ENCODE measurements at places on chromosomes 1 and 21. TPM values are rescaled to one million over a fixed set of nuclear protein-coding genes. Genes with fewer than 3 reads are reported as not detected.
A peak's percentile ranks its signal among the peaks of the same experiment; 100 is the strongest.

GRCh38 chr1:115296981-115297380 lies 41.1 kb downstream of the NGF start:
- no peak for DNase-seq

The BATF3 gene
- total RNA-seq: 7.3 TPM

The PTPN7 gene
- not detected for total RNA-seq

DNA sequence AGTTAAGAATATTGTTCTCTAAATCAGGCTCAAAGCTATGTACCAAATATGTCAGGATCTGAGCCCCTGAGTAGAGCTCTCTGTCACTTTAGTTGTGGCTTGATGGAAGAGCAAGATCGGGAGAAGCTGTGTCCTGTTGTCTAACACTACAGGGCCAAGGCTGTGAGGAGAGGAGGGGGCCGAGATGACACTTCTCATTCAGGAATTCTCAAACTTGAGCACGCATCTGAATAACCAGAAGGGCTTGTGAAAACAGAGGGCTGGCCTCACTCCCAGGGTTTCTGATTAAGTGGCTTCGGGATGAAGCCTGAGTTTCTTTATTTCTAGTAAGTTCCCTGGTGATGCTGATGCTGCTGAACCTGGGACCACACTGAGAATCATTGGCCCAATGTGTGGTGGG lies 209.2 kb upstream of the DAB1 start:
- no peak for DNase-seq

The LCE2C gene
- total RNA-seq: not detected

The CITED4 gene
- 16.0 TPM for total RNA-seq

The ITGB3BP gene
- total RNA-seq: 49.1 TPM

The PPIAL4G gene
- not detected for total RNA-seq

The MMEL1 gene
- total RNA-seq: not detected

The CD2 gene
- not detected for total RNA-seq

DNA sequence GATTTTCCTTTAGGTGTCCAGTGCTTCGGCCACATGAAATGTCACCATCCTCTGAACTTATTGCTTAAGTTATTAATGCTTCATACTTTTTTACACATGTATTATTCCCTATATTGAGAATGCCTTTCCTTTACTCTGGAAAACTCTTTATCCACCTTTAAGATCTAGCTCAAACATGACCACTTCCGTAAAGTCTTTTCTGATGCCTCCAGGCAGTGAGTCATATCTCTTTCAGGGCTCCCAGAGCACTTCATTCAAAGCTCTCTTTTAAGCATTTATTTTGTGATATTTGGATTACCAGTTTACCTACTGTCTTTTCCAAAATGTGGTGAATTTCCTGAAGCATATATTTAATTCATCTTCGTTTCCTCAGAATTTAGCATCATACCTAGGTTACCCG lies 178.9 kb downstream of the HS2ST1 start:
- no peak for DNase-seq

The KCNJ6 gene
- total RNA-seq: 0.78 TPM

GRCh38 chr1:113931451-113931851 lies 2.3 kb downstream of the HIPK1 start:
- DNase-seq: no peak

The KCNQ4 gene
- 3.5 TPM for total RNA-seq

The FAM110D gene
- total RNA-seq: 0.48 TPM

DNA sequence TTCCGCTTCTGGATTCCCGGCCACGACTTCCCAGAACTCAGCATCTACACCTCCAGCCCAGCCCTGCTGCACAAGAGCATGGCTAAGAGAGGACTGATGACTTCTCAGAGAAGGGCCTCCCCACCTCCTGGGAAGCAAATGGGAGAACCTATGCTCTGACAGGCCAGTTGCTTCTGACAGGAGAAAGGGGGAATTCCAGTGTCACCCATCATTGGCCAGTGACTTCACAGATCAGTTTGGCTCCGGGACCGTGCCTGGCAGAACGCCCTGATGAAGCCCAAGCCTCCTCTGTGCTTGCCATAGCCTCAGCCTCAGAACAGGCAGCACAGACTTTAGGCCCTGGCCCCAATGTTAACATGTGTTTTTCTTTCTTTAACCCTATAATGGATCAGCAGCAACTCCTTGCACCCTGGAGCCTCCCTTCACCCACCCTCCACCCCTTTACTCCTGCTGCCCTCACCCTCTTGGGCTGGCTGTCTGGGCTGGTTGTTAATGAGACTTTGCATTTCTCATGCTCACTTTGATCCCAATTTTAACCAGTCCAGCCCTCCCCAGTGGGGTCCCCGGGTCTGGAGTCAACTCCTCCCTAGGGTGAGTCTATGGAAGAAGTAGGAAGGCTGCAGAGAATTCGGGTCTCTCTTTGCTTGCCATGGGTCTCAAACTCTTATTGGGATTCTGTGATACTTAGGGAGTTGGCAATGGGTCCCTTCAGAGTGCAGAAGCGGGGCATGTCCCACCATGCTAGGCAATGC lies 42.7 kb upstream of the SLC30A1 start:
- DNase-seq: no peak

The FCGR2B gene
- total RNA-seq: not detected

DNA sequence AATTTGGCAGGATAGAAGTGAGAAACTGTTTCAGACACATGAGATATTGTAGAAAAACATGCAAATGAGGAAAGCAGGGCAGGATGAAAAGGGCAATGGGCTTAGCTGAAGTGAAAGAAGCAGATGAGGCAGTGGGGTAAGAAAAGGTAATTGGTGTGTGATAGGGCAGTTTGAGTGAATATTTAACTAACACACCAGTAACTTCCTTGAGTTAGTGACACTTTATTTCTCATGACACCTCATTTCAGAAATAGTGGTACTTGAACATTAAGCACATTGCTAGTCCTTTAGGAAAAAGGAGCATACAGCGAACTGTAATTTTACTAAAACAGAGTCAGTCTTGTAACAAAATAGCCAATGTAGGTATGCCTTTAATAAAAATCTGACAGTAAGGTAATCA lies 415.0 kb downstream of the DPYD start:
- no peak for DNase-seq

GRCh38 chr1:22131875-22132486 lies 10.9 kb downstream of the WNT4 start:
- DNase-seq: peak; percentile 43

DNA sequence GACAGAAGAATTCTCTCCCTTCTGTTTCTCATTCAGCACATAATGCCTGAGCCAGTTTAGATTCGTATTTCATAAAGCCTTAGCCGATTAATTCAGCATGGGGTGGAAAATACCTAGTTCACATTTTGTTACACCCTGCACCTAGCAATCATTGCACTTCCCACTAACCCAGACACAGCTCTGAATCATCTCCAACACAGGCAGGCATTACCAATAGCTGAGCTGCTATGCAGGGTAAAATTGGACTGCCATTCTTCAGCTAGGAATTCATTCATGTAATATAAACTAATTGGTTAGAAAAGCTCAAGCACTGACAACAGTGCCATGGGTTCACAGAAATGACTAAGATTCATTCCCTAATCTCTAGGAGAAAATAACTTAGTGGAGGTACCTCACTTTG lies 26.9 kb upstream of the NKAIN1 start:
- no peak for DNase-seq

GRCh38 chr1:9473032-9473807 lies 66.0 kb upstream of the SLC25A33 start:
- DNase-seq: no peak

DNA sequence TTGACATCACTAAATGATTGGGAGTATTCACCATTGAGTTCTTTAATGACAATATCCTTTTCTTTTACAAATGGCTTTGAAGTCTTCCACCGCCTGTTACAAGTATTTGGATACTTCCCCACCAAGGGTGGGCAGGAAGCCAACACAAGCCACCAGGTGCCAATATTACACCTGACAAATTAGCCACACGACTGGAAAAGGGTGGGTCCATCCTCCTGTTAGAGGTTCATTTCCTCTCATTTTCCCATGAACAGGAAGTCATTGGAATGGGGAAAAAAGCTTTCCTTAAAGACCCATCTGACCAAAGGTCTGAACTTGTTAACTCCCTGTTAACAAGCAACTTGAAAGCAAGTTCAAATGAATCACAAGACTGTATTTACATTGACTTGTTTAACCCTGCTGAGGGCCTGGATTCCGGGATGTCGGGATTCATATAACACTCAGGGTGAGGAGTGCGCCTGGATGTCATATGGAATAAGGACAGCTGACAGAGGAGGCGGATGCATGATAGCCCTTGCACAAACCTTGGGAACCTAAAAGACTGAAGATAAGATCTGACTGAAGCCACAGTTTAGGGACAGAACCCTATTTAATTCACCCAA lies 40.5 kb upstream of the PROX1 start:
- no peak for DNase-seq

GRCh38 chr1:10389271-10389973 lies 9.4 kb upstream of the PGD start:
- DNase-seq: no peak

All from H1 (cell line).